ENCODE measurements at places on chromosomes 7 and 10.

DNA sequence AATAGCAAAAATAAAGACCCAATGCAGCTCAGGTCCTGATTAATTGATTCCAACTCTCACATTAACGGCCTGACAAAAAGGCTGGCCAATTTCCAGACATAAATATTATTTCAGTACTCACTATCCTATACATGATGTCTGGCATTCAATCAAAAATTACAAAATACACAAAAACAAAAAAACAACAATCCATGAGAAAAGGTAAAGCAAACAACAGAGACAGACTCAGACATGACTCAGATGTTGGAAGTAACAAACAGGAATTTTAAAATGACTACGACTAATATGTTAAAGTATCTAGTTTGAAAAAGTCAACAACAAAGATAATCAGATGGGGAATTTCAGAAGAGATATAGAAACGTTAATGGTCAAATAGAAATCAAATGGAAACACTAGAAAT, 152.8 kb downstream of the AMPH start:
- no peaks in the 10 kb centered on the region for H3K4me1 ChIP-seq
- no peak for DNase-seq
- no peak overlapping the region for H3K4me3 ChIP-seq
- H3K36me3 ChIP-seq = no peaks in the 10 kb centered on the region
- H3K27ac ChIP-seq = no peak overlapping the region

- H3K4me3 ChIP-seq = no peak overlapping the region
- no peak overlapping the region for H3K27ac ChIP-seq
- no peak for DNase-seq
- H3K4me1 ChIP-seq = no peaks in the 10 kb centered on the region
- H3K36me3 ChIP-seq = no peaks in the 10 kb centered on the region
Measured at GRCh38 chr7:31070991-31071644, 19.0 kb downstream of the ADCYAP1R1 start.

GRCh38 chr7:5494683-5495561, 71.3 kb upstream of the TNRC18 start:
- no peak for DNase-seq
- H3K27me3 ChIP-seq = no peaks in the 10 kb centered on the region
- no peak overlapping the region for H3K27ac ChIP-seq
- H3K4me3 ChIP-seq = peak overlapping the region; percentile 53
- H3K36me3 ChIP-seq = peaks cover 2% of the 10 kb centered on the region

DNA sequence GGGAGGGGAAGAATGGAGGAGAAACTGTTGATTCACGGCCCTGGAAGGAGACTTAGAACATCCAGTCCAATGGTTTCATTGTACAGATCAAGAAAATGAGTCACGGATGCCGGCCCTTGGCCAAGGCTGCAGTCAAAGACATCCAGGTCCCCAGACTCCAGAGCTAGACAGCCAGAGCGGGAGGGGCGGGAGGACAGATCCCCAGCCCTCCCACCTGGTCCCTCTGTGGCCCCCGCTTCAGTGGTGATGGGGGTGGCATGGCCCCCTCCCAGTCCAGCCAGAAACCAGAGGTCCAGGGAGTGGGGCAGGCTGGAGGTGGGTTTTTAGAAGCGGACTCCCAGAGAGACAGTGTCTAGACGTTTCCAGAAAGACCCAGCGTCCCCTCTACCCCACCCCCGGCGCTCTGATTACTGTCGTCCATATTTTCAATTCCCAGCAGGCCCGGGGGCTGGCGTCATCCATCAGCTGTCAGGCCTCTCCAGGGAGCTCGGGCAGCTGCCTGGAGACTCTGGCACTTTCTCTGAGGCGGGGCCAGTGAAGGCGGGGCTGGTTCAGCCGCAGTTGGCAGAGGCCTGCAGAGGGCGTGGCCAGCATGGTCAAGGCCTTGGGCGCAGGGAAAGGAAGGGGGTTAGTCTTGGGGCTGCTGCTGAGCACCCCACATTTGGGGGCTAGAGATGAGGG, 8.0 kb upstream of the HSPB1 start:
- H3K36me3 ChIP-seq = no peaks in the 10 kb centered on the region
- H3K27me3 ChIP-seq = no peaks in the 10 kb centered on the region
- peaks cover 6% of the 10 kb centered on the region for H3K4me1 ChIP-seq
- H3K4me3 ChIP-seq = no peak overlapping the region
- no peak for DNase-seq

- H3K4me3 ChIP-seq = no peak overlapping the region
- DNase-seq = no peak
- H3K4me1 ChIP-seq = peaks cover 6% of the 10 kb centered on the region
- peaks cover 2% of the 10 kb centered on the region for H3K27me3 ChIP-seq
- H3K36me3 ChIP-seq = no peaks in the 10 kb centered on the region
Measured at GRCh38 chr10:120600871-120601649, 144.0 kb downstream of the PLPP4 start.

All from GM12878 (cell line).